Activated CD4-positive, alpha-beta memory T cell treated with anti-CD3 and anti-CD28 coated beads, Interleukin-2, amount 10 ng/mL, durations not matched to agents 7 days and 5 days (primary cell): ENCODE measurements at places on chromosomes 5 and 9.

DNA sequence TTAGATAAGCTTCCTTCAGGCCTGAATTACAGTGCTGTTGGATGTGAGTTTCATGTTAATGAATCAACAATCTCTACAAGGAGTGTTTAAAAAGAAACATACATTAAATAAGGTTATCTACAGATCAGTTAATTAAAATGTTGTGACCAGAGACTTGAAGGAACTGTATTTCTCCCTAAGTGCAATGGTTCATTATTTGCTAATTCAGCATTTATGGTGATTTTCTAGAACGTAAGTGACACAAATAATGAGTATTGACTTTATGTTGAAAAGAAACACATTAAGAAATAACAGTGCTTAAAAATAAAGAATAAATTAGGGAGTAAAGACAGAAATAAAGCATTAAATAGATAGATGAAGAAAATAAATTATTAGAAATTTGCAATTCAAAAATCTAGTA, 74.5 kb downstream of the ADAMTSL1 start:
- no peak for DNase-seq

DNA sequence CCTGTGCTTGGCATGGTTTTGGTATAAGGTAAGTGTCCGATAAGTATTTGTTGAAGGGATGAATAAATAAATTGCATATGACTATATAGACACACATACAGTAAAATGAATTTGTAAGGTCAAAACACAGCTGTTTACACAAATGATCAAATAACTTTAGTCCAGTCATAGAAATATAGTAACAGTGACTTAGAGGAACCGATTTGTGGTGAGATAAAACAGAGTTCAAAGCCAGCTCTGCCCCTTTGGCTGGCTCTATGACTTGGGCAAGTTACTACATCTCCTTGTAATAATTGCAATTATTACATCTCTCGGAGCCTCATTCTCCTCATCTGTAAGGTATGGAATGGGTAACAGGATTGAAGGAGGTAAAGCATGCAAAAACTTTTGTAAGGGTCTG, 384.0 kb downstream of the PLK2 start:
- no peak for DNase-seq

DNA sequence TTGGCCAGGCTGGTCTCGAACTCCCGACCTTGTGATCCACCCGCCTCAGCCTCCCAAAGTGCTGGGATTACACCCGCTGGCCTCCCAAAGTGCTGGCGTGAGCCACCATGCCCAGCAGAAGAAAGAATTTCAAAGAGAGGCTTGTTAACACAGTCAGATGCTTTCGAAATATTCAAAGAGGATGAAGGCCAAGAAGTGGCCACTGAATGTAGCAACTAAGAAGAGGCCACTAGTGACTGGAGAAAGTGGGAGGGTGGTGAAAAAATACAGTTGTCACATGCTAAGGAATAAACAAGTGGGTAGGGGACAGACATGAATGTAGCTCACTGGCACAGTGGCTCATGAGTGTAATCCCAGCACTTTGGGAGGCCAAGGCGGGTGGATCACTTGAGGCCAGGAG, 13.0 kb upstream of the TPM2 start:
- no peak for DNase-seq

DNA sequence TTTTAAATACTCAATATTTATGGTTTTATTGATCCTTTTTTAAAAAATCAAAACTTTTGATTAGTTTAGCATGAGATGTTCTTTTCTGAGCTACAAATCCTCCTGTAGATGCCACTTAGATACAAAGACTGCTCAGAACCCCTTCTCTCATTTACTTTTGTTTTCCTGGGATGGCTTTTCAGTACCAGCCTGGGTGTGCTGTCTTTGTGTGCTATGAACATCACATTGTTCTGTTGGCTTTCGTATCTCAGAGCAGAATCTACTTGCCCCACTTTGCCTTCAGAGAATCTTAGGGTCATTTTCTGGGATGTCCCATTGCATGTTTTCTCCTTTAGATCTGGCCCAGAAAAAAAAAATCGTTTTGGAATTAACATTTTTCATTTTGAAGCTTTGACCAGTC, 85.9 kb downstream of the RASGRF2 start:
- no peak for DNase-seq

DNA sequence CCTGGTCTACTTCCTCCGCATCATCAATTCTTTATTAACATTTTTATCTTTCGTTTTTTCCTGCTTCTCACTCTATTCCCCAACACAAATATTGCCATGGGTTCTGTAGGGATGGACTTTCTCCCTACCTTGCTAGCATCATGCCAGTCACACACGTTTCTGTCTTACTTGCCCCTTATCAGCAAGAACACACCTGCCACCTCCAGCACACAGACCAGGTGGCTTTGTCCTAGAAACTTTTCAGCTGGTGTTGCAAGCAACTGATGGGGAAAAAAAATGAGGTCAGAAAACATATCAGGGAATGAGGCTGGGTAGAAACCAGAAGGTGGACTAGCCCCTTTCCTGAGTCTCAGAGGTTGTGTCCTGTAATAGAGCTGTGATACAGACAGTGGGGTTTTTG, 5.8 kb downstream of the SH3RF2 start:
- DNase-seq: no peak

DNA sequence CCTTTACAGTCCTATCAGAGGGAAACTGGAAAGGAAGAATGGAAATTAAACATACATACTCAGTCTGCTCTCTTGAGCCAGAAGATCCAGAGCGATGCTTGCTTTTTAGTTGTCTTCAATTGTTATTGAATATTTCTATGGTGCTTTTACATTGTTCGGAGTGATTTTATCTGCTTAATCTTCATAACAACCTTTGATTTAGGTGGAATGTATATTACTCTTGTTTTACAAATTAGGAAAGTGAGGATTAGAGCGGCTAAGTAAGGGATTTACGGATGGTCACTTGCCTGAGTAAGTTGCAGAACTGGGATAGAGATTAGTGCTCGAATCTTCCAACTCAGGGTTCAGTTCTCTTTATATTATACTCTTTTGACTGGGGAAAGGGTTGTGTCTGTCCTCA, 69.1 kb downstream of the PBX3 start:
- no peak for DNase-seq

DNA sequence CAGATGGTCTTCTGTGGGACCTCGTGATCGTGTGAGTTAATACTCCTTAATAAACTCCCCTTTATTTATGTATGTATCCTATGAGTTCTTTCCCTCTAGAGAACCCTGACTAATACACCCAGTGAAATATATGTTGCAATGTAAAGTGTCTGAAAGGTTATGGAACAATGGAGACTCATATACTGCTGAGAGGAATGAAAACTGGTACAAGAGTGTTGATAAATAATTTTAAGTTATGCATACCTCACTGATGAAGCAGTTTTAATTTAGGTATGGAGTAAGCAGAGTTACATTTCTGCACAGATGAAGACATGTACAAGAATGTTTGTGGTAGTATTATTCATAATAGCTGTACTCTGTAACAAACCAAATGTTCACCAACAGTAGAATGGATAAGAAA, 438.3 kb downstream of the TAF11L14 start:
- no peak for DNase-seq

DNA sequence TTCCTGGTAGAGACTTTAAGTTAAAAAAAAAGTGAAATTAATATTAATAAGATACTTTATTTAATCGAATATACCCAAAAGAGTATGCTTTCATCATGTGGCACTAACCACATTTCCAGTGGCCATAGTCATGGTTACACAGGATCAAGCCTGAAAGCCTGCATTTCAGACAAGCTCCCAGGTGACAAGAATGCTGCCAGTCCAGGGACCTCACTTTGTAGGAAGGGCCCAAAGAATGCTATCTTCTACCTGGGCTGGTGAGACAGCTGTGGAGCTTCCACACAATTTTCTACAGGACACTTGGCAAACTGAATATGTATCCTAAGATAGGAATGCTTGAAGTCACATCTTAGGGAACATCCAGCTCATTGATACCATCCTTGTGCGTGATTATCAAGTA, 203.8 kb downstream of the AUH start:
- no peak for DNase-seq

GRCh38 chr5:126718236-126718868, 58.6 kb upstream of the LMNB1 start:
- DNase-seq: no peak

DNA sequence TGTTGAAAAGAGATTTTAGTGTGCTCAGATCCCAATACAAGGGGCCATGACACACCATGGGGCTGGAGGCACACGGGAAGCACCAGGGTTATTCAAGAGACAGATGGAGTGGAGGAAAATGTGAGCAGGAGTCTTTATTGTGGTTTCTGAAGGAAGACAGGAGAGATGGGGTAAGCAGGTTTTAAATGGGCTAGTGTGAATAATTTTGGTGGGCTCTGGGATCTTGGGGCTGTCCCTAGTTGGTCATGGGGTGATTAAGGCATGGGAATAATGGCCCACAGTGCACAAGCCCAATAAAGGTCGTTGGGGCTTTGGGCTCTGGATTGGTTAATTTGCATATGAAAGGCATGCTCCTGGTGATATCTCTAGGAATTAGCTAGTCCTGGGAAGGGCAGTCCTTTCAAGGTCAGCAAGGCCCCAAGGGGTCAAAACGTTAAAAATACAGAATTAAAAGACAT, 3.6 kb upstream of the SCGB3A2 start:
- no peak for DNase-seq

- DNase-seq: no peak
Measured at GRCh38 chr5:68169903-68170302, 45.7 kb upstream of the PIK3R1 start.
